ENCODE measurements at places on chromosomes 2 and 18. TPM values are rescaled to one million over a fixed set of nuclear protein-coding genes. Genes with fewer than 3 reads are reported as not detected.

Gene LANCL1
- 20.8 TPM for total RNA-seq

DNA sequence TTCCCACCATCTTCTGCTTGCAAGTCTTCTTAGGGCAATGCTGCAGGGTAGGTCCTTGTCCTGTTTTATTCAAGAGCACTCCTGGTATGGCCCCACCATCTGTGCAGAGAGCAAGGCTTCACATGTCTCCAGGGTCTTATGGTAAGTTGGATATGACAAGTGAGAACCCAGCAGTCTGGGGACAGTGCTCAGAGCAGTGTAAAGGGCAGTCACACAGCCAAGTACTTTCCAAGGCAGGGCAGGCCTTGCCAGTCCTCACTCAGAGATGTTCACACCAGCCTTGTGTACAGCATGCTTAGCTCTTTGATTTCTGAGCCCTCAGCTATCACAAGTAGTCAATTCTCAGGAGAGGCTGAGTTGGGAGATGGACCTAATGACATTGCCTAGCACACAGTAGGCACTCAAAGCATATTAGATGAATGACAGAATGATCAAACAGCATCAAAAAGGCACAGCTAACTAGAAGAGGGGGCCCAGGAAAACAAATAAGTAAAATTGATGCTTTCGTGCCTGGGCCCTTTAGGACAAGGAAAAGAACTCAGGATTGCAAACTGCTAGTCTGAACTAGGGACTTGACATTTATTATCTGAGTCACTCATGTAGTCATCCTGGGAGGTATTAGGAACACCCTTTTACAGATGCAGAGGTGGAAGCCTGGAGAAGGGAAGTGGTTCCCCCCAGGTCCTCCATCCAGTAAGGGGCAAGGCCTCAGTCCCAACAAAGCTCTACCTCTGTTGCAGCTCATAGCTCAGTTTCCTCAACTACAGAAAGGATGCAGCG is 86.7 kb upstream of the CTAGE1 start:
- DNase-seq = no peak

DNA sequence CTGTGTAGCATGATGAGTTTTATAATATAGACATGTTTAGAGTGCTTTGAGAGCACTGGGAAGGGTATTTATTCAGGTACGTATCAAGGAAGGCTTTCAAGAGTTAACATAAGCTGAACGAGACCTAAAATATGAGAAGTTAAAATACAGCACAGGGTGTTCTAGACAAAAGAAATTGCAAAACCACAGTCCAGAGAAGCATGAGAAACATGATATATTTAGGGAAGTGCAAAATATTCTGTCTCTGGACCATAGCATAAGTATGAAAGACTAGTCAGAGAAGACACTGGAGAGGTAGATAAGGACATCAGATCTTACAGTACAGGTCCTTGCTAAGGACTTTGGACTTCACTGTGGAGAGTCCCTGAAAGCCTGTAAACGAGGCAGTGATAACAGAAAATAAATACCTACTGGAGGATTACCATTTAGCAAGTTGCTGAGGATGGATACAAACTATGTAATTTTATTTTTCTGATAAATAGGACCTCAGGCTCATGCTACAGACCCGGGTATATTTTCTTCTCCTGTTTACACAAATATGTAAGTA is 43.7 kb downstream of the FSIP2 start:
- no peak for DNase-seq

Gene ABCG5
- total RNA-seq = 0.22 TPM

DNA sequence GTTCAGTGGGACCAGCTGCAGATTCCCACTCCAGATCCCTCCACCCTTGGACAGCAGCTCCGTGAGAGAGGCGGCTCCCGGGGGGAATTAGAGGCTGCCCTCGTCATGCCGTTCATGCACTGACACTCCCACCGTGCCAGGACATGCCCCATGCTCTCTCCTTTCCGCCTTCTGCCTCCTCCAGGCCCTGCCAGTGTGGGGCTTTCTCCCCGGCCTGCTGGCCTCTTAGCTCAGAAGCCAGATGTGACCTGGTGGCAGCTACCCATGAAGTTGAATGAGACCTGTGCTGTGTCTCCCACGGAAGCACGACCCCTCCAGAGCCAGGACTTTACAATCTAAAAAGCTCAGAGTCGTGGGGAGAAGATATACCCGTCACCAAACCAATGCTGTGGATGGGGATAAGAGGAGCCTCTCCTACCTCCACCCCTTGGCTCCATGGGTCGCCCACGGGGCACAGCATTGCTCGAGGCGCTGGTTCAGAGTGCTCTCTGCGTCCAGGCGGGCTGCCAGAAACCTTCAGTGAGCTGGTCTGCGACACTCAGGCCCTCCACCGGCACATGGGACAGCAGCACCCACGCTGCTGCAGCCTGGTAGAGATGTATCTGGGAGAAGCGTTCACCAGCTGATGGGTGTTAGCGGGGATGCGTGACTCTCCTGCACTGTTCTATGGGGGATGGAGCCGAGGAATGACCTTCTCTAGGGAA is 111.0 kb upstream of the GPC1 start:
- DNase-seq = no peak

All from mucosa of descending colon (tissue), 3 donors.